Effector CD4-positive, alpha-beta T cell (primary cell): ENCODE measurements at places on chromosomes 2 and 18.

GRCh38 chr2:20444993-20445910, 1.6 kb upstream of the RHOB start:
- DNase-seq: no peak

- DNase-seq: no peak
These were observed 71.2 kb downstream of the PLB1 start for GRCh38 chr2:28567061-28567471.

DNA sequence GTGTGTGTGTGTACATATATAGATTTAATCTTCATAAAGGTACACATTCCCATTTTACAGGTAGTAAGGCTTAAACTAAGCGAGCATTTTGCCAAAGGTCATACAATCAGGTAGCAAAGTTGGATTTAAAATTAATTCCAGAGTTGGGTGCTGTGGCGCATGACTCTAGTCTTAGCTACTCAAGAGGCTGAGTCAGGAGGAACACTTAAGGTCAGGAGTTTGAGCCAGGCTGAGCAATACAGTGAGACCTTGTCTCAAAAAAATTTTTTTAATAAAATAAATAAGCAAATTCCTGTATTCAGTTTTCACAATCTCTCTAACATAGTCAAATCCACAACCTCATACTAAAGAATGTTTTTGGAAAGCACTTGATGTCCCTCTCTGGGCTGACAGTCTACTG, 111.5 kb upstream of the LDLRAD4 start:
- DNase-seq: no peak

- DNase-seq: no peak
These were observed 420 bp downstream of the PIGN start for GRCh38 chr18:62186499-62186773.

GRCh38 chr2:28717339-28717758, 34.3 kb upstream of the PPP1CB start:
- DNase-seq: no peak

GRCh38 chr2:187013058-187013457, 164.1 kb upstream of the ZSWIM2 start:
- no peak for DNase-seq
